CD4-positive, alpha-beta T cell treated with Interleukin-4 for 1 hour (primary cell): ENCODE measurements at places on chromosomes 13 and 19.

GRCh38 chr13:44930963-44931623 lies 58.2 kb downstream of the NUFIP1 start:
- no peak for DNase-seq

- DNase-seq = peak; percentile 20
Measured at GRCh38 chr19:46493236-46494145, 2.2 kb downstream of the PNMA8B start.

DNA sequence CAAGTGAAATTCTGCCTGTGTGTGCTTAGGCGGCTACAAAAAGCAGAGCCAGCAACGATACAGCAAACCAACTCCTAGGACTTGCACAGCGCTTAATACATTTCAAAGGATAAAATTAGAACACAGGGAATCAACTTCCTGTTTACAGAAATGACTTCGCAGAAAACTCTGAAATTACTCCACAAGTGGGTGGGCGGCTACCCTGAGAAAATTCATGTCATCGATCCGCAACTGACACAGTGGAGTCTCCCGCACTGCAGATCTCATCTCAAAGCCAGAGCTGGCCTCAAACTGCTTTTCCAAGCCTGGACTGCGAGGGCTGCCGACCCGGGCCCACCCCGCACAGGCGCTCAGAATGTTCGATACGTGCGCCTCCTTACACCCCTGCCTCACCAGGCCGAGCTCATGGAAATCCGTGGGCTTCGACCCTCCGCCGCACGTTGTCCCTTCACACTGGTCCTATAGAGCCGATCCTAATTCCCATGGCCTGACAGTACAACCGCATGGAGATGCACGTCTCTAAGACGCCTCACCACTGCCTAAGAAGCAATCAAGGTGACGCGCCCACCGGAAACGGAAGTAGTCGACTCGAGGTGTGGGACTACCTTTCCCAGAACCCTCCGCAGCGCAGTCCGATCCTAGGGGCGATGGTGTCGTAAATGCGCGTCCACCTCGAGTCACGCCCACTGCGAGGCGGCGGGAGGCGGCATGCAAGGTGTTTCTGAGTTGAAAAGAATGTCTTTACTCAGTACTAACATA lies at the start of gene ZNF229:
Gene ZNF229, minus strand, starts transcription at position 557 of the 759 bp plus-strand sequence. CDS start 5,625 bp downstream, outside the sequence.
- peak; percentile 86 for DNase-seq

DNA sequence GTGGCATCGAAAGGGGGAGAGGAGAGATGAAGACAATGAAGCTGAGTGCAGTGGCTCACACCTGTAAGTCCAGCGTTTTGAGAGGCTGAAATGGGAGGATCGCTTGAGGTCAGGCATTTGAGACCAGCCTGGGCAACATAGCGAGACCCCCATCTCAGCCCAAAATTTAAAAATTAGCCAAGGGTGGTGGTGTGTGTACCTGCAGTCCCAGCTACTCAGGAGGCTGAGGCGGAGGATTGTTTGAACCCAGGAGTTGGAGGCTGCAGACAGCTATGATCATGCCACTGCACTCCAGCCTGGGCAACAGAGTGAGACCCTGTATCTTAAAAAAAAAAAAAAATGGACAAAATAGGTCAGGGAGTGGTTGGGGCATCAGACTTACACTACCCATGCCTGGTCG lies 7.6 kb downstream of the RDH8 start:
- no peak for DNase-seq

DNA sequence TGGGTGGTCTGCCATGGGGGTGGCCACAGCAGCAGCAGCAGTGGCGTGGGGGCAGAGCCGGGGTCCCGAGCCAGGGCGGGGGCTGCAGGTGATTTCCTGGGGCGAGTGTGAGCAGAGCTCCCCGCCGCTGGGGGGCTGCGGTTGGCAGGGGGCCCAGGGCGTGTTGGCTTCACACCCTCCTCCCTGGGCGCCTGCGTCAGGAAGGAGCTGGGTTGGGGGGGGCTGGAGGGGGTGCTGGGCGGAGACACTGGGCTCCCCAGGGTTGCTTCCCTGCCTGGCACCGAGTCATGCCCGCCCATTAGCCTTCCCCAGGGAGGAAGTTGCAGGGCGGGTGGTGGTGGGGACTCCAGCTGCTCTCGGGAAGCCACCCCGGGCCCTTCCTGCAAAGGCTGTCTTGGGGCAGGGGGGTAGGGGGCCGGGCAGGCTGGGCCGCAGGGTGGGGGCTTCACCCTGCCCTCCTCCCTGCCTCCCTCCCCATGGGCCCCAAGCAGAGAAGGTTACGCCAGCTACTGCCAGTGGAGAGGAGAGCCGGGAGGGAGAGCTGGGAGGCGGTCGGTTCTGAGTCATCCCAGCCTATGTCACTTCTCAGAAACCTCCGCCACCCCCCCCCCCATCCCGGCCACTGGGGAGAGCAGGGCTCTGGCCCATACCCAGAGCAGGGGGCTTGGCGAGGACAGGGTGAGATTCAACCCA lies 4.6 kb downstream of the MIDN start:
- DNase-seq = peak; percentile 88

GRCh38 chr19:17560205-17560595 lies 4.8 kb downstream of the COLGALT1 start:
- peak; percentile 55 for DNase-seq

- DNase-seq = no peak
Measured at GRCh38 chr19:16022251-16022650, 54.0 kb upstream of the TPM4 start.

- DNase-seq = no peak
Measured at GRCh38 chr13:27869436-27870095, 50.2 kb upstream of the PDX1 start.

DNA sequence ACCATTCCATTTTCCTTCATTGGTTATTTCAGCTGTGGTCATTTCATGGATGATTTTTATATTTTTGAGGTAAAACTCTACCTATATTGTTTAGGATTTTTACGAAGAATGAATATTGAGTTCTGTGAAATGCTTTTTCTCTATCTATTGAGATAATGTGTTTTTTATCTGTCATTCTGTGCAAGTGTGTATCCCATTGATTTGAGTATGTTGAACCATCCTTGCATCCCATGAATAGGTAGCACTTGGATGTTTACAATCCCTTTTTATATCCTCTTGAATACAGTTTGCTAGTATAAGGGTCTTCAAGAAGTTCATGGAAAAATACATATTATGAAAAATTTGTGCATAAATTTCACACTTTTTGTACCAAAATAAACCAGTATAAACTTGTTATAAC lies 9.8 kb upstream of the ZNF525 start:
- DNase-seq = no peak

DNA sequence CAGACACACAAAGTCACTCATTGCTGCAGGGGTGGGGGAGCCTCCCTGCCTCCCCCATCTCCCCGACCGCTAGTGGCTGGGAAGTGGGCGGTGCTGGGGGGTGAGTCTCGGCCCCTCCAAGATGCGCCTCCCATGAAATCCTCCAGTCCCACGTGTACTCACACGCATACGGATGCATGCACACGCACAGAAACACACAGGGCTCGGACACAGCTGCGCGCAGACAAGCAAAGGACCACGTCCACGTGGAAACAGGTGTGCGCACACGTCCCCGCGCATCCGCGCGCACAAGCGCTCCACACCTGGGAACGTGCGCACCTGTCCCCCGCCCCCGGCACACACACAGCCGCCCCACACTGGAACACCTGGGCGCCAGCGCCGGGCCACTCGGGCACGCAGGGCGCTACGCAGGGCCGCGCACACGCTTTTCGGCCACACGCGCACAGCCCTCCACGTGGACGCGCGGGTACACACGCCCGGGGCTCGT lies 687 bp downstream of the MATK start:
- no peak for DNase-seq

DNA sequence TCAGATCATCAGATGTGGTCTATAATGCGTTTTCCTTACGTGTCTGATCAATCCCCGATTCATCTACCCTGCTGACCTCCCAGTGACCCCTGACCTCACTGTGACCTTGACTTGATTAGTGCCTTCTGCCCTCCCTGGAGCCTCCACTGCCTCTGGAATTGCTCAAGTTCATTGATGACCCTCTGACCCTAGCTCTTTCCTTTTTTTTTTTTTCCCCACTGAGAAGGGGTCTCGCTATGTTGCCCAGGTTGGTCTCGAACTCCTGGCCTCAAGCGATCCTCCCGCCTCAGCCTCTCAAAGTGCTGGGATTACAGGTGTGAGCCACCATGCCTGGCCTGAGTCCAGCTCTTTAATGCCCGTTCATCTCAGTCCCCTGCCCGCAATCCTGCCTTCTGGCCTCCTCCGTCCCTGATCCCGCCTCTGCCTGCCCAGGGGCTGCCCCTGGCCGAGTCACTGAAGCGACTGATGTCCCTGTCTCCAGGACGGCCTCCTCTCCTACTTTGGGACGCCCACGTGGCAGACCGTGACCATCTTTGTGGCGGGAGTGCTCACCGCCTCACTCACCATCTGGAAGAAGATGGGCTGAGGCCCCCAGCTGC lies 4.0 kb upstream of the FTL start:
- DNase-seq = no peak

DNA sequence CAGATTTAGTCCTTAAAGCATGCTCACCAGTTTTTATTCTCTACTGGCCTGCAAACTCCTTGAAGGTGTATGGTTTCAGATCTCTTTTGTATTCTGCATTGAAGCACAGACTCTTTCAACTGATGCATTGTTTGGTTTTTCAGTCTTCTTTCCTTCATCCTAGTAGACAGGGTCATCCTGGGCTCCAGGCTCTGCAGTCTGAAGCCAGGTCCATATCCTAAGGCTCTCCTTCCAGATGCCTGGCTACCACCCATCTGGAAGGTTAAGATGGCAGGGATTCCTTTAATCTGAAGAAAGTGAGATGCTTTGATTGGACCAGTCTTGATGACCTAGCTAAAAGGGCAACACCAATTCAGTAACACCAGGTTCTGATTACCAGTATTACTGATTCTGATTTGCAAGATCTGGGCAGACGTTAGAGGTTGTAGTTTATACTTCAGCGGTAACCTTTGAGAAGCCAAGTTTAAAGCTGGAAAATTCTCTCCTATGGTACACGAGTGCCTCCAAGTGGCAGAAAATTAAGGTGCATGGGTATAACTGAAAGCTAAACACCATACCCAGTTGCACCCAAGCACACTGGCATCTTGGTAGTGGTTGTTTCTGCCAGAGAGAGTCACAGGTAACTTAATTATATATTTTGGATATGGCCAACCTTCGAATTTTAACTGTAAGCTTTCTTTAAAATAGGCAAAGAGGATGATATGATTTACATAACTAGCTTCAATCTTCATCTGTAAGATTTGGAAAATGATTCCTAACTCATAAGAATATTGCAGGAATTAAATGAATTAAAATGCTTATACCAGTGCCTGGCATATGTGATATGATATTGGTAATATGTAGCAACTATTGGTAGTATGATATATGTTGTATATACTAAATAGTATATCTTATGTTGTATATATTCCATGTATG lies 1651.9 kb upstream of the MIR17HG start:
- no peak for DNase-seq

DNA sequence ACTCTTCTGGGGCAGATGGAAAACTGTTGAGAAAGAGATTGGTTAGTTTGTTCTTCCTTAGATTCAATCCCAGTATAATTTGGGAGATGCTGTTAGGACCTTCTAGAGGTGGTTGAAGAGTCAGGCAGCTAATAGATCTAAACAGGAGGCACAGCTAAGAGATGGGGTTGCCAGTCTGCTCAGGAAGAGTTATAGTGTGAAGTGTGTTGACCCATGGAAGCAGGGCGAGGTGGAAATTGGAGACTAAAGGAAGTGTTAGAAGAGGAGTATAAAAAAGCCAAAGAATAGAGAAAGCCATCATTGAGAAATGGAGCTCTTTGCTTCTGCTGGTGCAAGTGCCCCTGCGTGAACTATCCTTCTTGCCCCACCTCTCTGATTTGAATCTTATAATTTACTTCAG lies 3.8 kb upstream of the OXGR1 start:
- DNase-seq = no peak

- DNase-seq = no peak
Measured at GRCh38 chr19:44856421-44857083, 10.5 kb downstream of the NECTIN2 start.

- peak; percentile 51 for DNase-seq
Measured at GRCh38 chr19:19134687-19135158, 3.6 kb downstream of the TMEM161A start.

DNA sequence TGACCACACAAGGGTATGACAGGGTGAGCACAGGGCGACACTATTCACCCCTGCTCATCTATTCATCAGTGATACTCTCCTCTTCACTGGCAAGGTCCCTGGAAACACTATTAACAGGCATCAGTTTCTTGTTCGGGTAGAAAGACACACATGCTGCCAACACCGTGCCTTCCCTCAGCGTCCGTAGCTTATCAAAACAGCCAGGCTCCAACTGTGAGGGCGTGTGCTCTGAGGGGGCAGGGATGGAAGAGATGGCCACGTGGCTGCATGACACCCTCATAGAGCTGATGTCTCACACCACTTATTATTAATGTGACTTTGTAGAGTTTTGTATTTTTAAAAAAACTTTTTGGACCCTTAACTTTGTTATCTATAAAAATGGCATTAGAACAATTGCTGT lies 160.3 kb downstream of the ITGBL1 start:
- DNase-seq = no peak

DNA sequence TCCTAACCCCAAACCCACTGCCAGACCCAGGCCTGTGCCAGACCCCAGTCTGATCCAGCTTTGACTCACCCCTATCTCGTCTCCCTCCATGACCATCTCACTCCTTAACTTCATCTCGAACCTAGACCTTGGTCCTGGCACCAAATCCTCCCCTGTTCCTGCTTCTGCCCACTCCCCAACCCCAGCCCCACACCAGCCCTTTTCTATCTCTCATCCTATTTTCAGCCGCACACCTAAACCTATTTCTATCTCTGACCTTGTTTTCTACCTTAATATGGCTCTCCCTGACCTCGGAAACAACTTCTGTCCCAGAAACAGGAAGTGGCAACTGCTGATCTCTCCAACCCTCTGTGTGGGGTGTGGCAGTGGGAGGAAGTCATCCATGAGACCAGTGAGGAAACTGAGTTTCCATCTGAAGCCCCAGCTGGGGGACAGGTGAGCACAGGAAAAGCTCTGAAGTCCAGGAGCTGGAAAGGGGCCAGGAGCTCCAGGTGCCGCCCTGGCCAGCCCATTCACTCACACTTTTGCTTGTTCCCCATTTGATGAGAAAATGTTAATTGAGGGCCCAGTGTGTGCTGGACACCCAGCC lies 13.7 kb downstream of the PTH2 start:
- DNase-seq = peak; percentile 44

- DNase-seq = no peak
Measured at GRCh38 chr13:94435604-94436226, 43.8 kb downstream of the DCT start.

DNA sequence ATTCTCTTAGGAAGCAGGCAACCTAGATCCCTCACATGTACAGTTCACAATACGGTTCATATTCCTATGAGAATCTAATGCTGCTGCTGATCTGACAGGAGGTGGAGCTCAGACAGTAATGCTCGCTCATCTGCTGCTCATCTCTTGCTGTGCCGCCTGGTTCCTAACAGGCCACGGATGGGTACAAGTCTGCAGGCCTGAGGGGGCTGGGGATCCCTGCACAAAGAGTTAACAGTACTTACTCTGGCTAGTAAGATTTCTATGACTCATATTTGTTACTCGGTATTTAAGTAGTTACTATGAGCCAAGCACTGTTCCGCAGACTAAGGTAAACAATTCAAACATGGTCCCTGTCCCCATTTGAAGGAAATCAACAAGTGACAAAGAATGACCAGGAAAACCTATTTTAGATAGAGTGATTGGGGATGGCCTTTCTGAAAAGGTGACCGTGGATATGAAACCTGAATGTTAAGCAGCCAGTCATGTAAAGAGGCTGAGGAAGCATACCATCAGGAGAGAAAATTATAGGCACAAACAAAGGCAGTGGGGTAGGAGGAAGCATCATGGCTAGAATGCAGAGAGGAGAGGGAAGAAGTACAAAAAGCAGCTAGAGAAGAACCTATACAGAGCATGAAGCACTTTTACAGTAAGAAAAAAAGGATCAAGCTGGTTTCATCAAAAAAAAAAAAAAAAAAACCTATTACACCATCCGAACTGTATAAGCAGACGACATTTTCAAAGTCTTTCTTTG lies 20.6 kb upstream of the WBP4 start:
- no peak for DNase-seq
